ENCODE measurements at places on chromosomes 4 and X. TPM values are rescaled to one million over a fixed set of nuclear protein-coding genes. Genes with fewer than 3 reads are reported as not detected.

DNA sequence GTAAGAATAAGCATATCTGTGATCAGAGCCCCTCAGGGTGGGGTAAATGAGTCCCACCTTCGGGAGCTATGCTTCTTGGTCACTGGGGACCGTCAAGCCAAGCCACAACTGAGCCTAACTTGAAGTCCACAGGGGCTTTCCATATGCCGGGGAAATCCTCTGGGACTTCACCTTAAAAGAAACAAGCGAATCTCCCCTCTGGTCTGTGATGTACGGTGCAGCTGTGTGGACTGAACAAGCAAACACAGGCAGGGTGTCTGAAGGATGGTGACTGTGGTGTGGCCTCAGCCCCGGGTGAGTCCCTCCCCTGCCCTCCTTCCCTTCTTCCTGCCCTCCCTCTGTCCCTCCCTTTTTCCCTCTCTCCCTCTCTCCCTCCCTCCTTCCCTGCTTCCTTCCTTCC, 29.7 kb upstream of the PPP2R2C start:
- DNase-seq: no peak

GRCh38 chrX:48786341-48786800, at the start of gene GATA1:
GATA1 (plus strand) TSS chrX:48786590; CDS start chrX:48791110, 4,520 bp downstream.
- no peak for DNase-seq

DNA sequence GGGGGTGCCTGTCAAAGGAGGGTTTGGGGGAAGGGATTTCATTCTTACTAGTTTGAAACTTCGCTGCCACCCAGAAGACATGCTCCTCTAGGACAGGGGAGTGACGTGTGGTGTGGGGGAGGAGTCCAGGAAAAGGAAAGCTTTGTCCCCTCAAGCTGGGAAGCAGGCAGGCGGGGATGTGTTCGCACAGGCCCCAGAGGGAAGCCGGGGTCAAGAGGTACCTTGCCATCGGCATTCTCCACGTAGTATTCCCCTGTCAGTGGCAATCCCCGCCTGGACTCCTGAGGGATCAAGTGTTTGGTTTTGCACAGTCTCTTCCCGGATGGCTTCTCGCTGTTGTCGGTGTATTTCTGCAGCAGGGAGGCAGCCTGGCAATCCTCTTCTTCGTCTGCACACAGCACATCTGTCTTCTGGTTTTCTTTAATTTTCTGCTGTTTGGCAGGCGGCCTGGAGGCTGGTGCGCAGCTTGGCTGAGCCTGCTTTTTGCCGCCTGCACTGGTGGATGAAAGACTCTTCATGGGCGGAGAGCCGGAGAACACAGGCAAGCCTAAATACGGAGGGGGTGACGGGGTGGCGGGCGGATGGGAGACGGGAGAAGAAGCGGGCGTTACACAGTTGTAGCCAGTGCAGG, 35.1 kb downstream of the BCOR start:
- no peak for DNase-seq

The MAPK10 gene
- not detected for total RNA-seq

The CXXC4 gene
- total RNA-seq: 0.82 TPM

The ANAPC10 gene
- 27.9 TPM for total RNA-seq

DNA sequence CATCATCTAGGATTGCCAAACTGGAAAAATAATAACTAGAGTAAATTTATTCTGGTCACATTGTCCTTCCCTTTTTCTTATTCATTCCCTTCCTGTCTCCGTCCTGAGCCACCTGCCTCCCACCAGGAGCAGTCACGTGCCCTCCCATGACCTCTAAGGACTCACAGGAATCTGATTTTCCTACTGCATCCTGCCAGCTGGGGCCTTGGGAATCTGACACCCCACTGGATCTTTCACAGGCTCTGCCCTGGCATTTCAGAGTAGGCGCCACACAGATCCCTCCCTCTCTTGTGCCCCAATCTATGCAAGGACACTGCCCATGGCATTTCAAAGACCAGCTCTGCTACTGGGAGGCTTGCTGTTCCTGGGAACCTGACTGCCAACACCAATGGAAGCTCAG, 520.5 kb downstream of the PPARGC1A start:
- no peak for DNase-seq

The IL13RA2 gene
- not detected for total RNA-seq

DNA sequence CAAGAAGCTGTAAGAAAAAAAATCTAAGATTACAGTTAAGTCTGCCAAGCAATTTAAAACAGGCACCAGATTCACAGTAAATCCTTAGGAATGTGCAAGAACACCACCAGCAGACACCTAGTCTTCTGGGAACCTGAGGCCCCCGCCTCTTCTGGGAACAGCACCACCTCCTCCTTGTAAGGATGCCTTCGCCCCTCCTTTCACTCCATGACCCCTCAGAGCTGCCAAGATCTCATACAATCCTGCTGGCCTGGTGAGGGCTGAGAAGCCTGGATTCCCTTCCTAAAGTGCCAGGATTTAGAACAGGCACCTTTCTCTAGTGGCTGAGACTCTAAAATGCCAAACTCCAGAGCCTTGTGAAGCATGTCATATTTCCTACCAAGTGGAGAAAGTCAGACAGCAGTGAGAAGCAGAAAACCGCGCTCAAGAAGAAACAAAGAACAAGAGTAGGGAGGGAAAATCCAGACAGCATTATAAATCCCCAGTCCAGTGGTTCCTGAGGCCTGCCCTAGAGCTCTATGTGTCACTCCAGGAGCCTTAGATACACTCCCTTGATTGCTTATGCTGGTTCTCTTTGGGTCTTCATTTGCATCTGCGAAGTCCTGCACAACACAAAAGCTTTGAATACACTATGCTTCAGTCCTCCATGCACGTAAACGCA, 166.4 kb downstream of the TSPAN5 start:
- no peak for DNase-seq

The SMIM10 gene
- not detected for total RNA-seq

- no peak for DNase-seq
Observed at GRCh38 chr4:26583538-26583864, 383 bp upstream of the TBC1D19 start.

DNA sequence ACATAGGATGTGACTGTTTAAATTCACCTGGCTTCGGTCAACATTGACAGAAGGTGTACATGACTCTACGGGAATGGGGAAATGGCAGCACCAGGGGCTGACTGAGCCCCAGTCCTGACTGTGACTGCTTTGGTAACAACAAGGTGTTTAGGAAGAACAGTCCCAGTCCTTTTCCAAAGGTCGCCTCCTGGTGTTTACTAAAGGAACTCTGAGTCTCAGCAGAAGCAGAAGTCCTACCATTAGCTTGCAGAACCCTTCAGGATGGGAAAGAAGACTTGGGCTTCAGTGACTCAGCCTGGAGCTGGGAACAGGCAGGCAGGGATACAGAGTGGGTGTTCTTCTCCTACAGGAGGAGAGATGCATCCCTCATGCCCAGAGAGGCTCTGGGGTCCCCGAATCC, 103.3 kb downstream of the MGST2 start:
- no peak for DNase-seq

The CENPVL2 gene
- not detected for total RNA-seq
